Dorsolateral prefrontal cortex (tissue), 122 donors: ENCODE measurements at places on chromosomes 13 and 19.

DNA sequence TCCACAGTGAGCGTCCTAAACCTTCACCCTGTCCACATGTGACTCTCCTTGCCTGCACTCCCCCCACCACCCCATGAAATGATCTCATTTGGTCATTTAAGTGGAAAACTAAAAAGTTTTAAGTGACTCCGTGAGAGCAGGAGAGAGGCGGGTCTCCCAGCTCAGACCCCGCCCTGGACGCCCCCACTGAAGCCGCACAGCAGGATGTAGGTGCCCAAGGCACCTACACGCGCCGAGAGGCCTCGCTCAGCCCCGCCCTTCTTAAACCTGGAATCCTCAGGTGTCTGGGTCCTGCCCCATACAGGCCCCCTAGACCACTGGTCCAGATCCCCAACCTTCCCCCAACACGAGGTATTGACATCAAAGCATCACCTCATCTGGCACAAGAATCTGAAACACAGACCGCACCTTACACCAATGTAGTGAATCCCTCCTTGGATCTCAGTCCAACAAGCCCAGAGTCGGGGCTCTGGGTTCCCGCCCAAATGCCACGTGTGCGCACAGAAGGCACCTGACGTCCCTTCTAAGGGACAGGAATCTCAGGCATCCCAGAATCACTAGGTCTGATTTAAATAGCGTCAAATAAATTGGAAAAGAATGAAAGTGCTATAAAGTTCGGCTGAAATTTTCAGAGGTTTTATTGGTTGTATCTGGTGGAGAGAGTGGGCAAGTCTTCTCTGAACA lies 3.5 kb downstream of the IGFL1 start:
- no peak for DNase-seq

DNA sequence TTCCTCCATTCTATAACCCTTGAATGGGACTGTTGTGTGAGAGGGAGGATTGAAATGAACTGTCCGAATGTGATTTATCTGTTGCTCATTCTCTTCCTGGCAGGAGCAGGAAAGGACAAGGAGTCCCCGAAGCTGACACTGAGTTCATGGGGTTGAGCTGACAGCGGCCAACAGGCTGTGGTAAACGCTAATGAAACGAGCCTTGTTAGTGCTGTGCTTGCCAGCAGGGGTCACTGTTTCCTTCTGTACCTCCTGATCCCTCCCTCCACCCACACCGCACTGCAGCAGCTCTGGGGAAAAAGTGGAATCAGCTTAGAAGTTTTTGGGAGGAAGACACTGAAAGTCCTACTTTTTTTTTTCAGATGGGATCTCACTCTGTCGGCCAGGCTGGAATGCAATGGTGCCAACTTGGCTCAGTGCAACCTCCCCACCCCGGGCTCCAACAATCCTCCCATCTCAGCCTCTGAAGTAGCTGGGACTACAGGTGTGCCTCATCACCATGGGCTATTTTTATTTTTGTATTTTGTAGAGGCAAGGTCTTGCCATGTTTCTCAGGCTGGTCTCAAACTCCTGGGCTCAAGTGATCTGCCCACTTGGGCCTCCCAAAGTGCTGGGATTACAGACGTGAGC lies 6.7 kb upstream of the ZNF761 start:
- peak; percentile 79 for DNase-seq

DNA sequence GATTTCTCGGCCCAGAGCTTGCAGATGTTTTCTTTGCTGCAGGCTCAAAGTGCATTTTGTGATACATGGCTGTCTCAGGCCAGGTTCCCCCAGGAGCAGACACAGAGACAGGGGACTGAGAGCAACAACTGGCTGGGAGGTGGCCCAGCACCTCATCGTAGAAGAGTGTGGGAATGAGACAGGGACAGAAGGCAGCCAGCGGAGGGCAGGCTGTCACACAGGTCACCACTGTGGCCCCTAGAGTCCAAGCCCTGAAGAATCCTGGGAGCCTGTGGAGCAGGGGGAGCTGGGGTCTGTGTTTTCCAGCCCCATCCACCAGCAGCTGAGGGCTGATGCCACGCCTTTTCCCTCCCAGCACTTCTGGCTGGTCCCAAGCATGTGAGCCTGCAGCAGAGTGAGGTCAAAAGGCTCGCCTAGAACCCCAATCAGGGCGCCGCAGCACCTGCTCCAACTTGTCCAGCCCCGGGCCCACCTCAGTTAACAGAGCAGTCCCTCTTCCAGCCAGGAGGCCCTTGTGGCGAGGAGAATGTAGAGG lies 723.8 kb downstream of the UQCRFS1 start:
- DNase-seq = no peak

GRCh38 chr13:52454459-52454819 lies 839 bp upstream of the CKAP2 start:
- DNase-seq = no peak

DNA sequence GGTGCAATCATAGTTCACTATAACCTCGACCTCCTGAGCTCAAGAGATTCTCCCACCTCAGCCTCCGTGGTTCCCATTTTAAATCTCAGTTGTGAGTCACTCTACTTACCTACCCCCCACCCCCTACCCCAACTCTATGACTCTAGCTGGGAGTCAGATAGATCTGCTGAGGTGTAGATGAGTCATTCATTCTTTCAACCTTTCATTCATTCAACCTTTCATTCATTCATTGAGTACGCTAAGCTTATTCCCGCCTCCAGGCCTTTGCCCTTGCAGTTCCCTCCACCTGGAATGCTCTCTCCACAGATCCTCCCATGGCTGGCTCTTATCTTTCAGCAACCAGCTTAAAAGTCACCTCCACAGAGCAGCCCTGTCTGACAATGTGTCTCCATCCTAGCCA lies 1.1 kb upstream of the MAST1 start:
- no peak for DNase-seq

DNA sequence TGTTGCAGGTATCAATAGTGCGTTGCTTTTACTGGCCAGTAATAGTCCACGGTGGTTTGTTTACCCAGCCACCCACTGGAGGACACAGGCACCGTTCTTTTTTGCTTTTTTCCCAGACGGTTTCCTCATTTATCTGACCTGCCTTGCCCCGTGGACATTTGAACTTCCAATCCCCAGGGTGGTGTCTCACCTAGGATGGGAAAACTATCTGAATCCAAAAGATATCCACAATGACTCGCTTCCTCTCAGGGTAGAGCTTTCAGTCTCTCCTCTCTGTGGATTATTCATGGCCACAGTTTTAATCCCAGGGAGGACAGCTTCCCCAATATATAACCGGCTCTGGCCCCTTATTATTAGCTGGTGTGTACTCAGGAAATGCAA lies 170.8 kb downstream of the FOXO1 start:
- no peak for DNase-seq
